ELF-1 (cell line): ENCODE measurements at places on chromosomes 5 and 9.

GRCh38 chr5:92574023-92574422 is 1007.0 kb downstream of the NR2F1-AS1 start:
- DNase-seq, result no peak

GRCh38 chr5:38338455-38338854 is 80.1 kb downstream of the EGFLAM start:
- DNase-seq, result peak; percentile 28

DNA sequence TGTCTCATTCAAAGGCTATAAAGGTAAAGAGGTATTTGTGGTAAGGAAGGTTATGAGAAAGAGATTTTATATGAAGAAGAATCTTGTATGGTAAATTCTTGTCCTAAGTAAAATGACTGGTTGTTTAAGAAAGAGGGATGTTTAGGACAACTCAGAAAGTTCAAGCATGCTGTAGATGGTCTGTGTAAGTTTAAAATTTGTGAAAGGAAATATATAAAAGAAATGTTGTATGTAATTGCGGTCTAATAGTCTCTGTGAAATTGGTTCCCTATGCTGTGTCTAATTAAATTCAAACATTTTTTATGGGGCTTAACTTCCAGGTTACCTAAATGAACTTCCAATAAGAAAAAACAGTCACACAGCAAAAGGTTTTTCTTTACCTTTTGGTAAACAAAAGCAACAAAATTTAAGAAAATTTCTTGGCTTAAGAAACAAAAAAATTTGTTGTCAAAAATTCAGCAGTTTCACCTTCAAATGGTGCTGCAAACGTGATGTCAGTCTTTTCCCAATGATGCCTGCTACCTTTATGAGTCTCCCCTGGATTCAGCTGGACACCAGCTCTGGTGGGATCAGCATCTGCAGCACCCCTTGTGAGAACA is 83.0 kb upstream of the FCN1 start:
- no peak for DNase-seq

- no peak for DNase-seq
Observed at GRCh38 chr9:93686880-93687236, 110.5 kb downstream of the PHF2 start.

- DNase-seq, result no peak
Observed at GRCh38 chr9:70588381-70588780, 173.9 kb upstream of the KLF9 start.

DNA sequence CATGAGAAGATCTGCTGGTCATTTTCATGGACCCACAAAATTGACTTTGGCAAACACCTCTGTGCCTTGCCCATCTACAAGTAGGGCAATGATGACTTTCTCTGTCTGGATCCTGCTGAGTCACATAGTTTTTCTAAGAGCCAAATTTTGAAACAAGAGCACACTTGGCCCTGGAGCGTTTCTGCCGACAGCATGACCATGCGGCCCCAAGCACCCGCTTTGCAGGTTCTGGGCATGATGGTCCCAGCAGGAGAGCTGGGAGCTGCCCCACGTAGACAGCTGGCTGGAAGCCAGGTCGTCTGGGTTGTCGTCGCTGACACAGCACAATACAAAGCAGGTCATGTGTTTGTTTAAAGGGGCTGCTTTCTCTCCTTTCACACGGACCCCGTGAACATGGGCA is 159.8 kb downstream of the SYK start:
- DNase-seq, result no peak

DNA sequence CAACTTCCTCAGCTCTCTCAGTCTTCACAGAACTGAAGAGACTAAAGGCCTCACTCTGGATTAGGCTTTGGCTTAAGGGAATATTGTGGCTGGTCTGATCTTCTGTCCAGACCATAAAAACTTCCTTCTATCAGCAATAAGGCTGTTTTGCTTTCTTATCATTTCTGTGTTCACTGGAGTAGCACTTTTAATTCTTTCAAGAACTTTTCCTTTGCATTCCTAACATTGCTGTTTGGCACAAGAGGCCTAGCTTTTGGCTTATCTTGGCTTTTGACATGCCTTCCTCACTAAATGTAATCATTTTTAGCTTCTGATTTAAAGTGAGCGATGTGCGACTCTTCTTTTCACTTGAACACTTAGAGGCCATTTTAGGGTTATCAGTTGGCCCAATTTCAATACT is 88.7 kb upstream of the ACOT12 start:
- DNase-seq, result peak; percentile 18

DNA sequence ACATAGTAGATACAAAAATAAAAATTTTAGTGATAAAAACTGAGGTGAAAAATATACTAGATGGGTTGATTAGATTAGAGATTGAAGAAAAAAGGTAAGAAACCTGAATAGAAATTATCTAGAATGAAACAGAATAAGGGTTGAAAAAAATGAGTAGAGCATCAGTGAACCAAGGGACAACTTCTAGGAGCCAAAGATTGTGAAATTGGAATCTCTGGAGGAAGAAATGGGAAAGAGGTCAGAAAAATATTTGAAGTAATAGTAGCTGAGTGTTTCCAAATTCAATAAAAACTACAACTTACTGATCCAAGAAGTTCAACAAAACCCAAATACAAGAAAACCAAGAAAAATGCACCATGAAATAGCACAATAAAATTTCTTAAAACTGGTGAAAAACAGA is 116.6 kb upstream of the STARD4 start:
- no peak for DNase-seq

GRCh38 chr9:89312222-89312571 is 1.2 kb downstream of the CKS2 start:
- DNase-seq, result peak; percentile 36

DNA sequence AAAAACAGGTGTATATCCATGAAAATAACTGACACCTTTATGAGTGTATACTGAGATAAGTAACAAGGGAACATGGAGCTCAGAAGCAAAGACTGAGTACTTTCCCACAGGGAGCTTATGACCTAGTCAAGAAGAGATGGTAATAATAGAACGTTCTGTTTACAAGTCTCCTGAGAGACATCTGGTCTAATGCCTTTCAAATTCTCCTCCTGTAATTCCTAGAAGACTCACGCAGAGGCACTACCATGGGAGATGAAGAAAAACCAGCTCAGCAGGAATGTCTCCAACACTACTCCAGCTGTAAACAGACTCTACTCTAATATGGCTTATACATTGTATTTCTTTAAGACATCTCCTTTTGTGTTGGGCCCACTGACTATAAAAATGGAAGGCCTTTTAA is 503.6 kb upstream of the TUSC1 start:
- DNase-seq, result no peak

GRCh38 chr5:72284559-72285423 is 35.2 kb downstream of the MRPS27 start:
- DNase-seq, result no peak
